ENCODE measurements at places on chromosomes 6 and 20.

DNA sequence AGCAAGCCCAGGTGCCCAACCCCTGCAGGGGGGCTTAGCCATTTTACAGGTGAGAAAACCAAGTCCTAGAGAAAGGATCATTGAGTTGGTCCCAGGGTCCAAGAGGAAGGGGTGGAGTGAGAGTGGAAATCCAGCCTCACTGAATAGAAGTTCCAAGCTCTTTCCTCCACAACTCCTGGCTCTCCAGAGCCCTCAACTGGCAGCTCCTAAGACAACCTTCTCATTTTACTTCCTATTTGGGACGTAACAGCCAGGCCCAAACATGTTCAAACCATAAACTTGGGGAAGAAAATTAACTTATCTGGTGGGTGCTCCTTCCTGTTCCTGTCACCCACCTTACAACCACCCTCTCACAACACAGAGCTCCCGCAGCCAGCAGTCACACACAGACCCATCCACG, 57.9 kb downstream of the PRND start:
- no peak for DNase-seq

DNA sequence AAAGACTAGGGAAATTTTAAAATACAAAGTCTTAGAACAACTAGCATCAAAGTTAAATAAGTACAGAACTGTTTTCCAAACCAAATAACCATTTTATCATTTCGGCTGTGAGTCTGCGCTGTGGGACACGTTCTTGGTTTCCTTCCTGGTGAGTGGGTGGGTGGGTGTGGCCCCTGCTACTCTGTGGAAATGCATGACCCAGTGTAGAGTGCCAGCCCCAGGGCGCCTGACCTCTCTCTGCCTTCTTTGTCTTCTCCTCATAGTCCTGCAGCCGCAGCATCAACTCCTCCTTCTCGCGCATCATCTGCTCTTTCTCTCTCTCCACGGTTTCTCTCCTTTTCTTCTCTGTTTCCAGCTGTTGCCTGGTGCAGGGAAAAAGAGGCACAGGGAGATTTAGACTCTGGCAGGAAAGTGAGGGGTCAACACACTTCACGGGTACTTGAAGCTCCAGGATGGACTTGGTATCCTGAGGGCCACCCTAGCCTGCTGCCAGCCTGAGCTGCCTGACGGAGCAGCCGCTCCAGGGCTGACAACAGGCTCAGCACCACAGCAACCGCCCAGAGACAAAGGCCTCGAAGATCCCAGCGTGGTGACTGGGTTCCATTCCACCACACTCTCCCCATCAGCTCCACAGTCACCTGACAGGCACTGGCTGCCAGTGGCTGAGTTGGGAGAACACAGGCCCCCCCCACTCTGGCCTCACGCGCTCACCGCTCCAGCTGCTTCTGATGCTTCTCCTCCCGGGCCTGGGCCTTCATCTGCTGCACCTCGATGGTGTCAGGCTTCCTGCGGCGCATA, 48.4 kb downstream of the EZR start:
- DNase-seq, result no peak

DNA sequence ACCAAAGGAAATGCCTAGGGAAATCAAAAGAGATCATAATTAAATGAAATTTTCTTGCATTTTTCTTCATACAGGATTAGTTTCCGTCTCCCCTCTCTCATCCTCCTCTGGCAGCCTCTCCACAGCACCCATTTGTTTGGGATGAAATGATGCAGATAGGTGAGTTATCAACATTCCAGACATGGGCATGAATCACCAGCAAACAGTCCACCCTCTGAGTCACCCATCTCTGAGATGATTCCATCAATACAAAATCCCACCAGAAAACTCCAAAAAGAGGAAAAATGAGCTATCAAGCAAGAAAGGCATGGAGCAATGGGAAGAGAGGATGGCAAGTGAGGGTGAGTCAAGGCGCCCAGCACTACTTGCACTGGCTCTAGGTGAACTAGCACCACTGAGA, 11.4 kb downstream of the MC3R start:
- DNase-seq, result no peak

DNA sequence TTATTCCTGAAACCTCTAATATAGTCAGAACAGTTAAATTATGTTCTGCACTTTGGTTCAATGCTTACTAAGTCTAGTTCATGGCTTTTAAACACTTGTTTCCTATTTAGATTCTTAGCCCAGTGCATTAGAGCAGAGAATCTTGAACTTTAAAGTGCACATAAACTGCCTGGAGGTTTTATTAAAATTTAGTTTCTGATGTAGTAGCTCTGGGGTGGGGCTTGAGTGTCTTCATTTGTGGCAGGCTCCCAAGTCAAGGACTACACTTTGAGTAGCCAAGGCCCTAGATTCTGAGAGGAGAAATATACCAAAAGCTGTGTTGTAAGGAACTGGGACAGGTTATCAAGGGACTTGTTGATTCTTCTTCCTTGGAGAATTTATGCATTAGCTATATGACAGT, 1604.2 kb downstream of the KHDRBS2 start:
- DNase-seq, result no peak

DNA sequence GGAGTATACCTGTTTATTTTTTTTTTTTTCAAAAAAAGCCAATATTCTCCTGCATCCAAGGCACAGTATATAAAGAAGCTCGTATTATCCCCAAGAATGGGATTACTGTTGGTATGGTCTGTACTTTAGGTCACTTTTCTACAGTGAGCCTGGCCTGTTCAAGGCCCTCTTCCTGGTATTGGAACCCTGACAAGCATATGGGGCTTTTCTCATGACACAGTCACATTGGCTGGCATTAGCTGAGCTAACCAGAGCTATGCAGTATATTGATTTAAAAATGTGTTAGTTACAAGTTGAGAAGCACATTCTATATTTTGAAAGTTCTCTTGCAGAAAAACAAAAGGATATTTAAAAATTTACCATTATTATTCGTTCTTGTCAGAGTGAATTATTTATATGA, 48.0 kb downstream of the MCHR2 start:
- no peak for DNase-seq

DNA sequence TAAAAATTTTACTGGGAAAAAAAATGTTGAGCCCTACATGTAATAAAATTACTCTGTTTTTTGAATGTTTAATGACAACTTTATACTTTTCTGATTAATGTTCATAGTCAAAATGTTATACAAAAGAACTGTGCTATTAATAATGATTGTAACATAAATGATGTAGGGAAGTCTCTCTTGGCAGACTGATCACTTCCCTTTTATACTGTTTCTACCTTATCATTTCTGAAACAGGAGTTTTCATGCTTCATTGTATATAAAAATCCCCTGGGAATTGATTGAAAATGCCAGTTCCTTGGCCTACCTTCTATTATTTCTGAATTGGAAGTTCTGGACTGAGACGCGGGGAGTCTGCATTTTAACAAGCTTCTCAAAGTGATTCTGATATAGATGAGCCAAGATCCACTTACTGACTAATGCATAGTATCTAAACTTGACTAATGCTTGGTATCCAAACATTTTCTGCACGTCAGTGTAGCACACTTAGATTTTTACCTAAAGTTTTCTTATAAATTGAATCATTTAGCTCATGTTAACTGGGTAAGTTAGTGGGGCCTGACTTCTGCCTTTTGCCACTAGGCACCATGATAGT, 7.2 kb upstream of the HDAC2 start:
- no peak for DNase-seq

DNA sequence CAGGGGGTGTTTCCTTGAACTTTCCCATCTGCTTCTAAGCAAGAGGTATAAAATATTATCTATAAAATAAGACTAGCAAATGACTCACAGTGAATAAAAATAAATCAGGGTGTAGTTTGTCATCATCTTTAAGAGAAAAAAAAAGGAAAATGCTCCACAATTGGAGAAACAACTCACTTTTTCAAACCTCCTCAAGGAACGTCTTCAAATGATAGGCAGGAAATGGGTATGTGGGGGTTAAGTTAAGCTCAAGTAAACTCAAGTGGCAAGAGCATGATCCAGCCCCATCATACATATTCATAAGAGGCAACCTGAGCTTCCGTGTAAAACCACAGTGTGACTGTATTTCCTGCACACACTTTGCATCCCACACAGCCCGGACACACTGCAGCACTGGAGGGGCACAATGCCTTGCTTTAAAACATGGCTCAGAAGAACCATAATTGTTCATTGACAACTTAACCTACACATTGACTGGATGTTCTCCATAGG, 58.5 kb upstream of the CEP85L start:
- DNase-seq, result no peak

DNA sequence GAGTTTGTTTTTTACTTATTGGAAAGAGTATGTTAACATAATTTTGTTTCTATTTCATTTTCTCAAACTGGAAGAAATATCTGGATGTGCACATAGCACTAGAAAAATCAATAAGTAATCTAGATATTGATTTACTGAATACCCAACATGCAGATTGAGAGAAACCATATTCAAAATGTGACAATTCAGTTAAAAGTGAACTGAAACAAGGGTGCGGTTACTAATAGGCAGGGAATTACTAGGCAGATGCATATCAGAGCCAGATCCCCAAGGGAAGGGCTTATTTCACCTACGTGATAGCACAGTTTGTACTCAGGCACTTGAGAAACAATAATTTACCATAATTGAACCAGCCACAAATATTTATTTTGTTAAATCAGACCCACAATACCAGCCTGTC, 493.1 kb upstream of the FLRT3 start:
- DNase-seq, result no peak

GRCh38 chr6:39100358-39100757, 14.6 kb downstream of the SAYSD1 start:
- DNase-seq, result no peak

Data from left lobe of liver (tissue), 2 donors.